Smooth muscle cell of the brain vasculature (primary cell): ENCODE measurements at places on chromosomes 1 and 21.

GRCh38 chr1:4071653-4072052, 171.6 kb upstream of the C1orf174 start:
- DNase-seq, result no peak

DNA sequence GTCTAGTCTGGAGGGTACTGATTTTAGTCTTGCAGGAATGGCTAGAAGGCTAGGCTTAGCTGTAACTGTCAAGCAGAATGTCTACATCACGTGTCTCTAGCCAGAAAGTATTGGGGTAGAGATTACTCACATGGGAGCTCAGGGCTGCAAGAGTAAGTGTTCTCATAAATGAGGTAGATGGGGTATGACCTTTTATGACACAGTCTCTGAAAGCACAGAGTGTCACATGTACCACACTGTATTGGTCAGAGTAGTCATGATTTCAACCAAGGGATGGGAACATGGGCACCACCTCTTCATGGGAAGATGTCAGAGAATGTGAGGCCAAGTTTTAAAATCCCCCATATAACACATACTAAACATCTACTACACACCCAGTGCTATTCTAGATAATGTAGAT, 2.9 kb downstream of the FYB2 start:
- no peak for DNase-seq

DNA sequence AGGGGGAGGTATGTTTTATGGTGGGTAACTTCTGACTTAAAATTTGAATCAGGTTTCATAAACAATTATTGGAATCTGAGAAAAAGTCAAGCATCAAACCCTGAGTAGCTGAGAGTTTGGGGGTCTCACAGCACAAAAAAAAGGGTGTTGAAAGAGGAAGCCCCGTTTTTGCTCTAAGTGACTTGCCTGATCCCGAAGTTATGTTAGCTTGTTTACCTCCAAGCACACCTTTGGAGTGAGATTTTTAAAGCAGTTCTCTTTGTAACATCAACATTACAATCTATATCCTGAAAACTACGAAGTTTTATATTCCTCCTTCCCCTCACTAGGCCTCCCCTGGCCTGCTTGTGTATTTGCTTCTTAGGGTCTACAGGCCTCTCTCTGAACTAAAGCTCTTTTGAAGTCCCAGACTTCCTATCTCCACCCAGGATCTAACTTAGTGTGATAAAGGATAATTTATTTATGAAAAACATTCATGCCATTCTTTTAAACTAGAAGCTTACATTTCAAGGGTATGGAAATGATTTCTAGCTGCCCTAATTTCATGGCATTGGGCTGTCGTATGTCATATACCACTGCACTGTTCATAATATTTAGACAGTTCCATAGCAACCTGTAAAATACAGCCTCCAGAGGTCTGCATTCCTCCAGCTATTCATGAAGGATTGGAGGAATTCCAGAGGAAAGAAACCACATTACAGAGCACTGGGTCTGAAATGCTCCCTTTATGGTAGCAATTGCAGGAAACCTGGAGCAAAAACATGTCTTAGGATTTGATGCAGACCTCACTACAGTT, 36.1 kb upstream of the RGS1 start:
- DNase-seq, result peak; percentile 81

DNA sequence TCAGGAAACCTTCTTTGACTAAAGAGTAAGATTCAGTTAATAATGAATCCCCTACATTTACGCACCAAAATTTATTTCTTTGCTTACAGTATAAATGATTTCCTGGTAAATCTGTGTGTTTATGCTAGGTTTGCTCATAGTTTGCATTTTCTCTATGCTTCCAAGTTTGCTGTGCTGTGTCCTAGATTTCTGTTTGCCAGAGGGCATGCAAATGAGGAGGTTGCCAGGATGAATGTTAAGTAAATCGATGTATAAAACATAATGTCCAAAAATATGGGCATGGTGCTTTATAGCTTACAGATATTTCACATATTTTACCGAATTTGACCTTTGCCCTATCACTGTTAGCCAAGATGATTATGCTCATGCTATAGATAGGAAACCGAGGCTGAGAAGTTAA, 63.8 kb downstream of the TBX19 start:
- no peak for DNase-seq

- DNase-seq, result no peak
Measured at GRCh38 chr21:35984654-35985361, 75.5 kb downstream of the SETD4 start.

DNA sequence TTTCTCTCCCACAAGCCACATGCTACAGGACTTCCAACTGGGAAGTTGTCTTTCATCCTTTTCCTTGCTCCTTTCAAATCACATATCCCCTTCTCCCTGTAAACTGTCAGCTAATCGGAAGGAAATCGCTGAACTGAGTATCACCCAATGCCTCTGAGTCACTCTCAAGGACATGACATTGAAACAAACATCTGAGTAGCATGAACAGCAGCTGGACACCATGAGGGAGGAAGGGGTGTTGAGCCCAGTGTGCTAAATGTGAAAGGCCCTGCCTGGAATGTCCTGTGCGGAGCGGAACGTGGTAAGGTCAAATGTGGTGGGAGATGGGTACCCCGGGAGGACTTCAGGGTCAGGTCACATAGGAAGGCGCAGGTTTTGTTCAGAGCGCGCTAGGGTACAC, at the start of gene OR2AJ1:
TSS of gene OR2AJ1 (plus strand) at position 22 of the 400 bp plus-strand sequence. CDS start 8,880 bp downstream, outside the sequence.
- no peak for DNase-seq

GRCh38 chr1:98766255-98766654, 104.7 kb downstream of the SNX7 start:
- DNase-seq, result no peak

GRCh38 chr1:53622531-53622930, 116.4 kb downstream of the GLIS1 start:
- DNase-seq, result no peak
